ENCODE measurements at places on chromosomes 3 and 15. TPM values are rescaled to one million over a fixed set of nuclear protein-coding genes. Genes with fewer than 3 reads are reported as not detected.

Gene PHC3
- 26.4 TPM for total RNA-seq

- no peak for DNase-seq
Observed at GRCh38 chr15:77409259-77410156, 10.4 kb downstream of the PEAK1 start.

GRCh38 chr3:151086484-151087456 is 1.3 kb downstream of the MED12L start:
- no peak for DNase-seq

- no peak for DNase-seq
Observed at GRCh38 chr15:91737151-91737818, 116.2 kb upstream of the SLCO3A1 start.

DNA sequence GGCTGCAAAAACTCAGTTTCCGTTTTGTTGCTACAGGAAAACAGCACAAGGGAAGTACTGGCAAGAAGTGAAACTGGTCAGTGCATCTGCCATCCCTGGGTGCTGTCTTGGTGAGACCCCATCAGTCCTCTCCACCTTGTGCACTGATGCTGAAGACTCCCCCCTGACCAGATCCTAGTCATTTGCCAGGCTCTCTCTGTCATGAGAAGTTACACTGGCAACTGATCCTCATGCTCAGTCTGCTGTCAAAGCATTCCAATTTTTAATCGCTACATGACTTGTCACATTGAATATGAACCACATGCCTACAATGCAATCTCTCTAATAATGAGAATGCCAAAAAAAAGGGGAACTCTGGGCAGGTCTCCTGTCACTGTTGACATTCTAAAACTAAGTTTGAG is 296.5 kb downstream of the ZIC1 start:
- DNase-seq: no peak

DNA sequence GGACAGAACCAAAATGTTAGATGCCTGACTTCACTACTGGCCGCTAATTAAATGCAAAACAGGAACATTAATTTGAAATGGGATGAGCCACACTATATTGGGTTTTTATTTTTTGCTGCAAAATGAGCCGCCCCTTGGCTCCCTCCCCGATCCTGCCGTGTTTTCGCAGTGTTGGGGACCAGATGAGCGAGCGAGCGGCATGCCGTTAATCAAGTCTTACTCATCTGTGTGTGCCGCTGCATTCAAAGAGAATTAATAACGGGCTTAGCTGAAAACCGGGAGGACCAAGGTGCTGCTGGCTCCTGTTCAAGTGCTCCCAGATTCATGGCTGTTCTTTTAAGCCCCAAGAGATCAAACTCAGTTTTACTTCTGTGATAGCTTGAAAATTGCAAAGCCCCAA is 20.0 kb downstream of the TAFA4 start:
- DNase-seq: no peak

GRCh38 chr3:38131621-38132369 is 5.1 kb downstream of the ACAA1 start:
- peak; percentile 88 for DNase-seq

- DNase-seq: no peak
Observed at GRCh38 chr15:29226436-29227208, 43.0 kb downstream of the NSMCE3 start.

DNA sequence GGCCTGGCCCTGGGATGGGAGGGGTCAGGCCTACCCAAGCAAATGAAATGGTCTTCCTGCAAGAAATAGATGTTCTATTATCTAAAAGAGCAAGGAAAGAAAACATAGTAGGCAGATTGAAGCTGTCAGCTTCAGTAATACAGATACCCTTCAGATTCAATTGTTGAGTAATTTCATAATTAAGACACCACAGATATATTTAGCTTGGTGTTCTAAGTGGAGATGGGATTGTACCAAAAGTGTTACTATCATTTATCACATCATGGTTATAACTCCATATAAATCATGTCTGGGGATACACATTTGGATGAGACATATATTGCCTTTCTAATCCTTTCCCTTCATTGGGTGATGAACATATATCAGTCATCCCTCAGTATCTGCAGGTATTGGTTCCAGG is 41.9 kb upstream of the FAH start:
- DNase-seq: no peak

- DNase-seq: no peak
Observed at GRCh38 chr3:80550174-80550573, 782.4 kb upstream of the ROBO1 start.

- DNase-seq: no peak
Observed at GRCh38 chr3:171862993-171863521, 19.9 kb downstream of the TMEM212 start.

Gene LMAN1L
- total RNA-seq: not detected

Gene MYH15
- not detected for total RNA-seq

DNA sequence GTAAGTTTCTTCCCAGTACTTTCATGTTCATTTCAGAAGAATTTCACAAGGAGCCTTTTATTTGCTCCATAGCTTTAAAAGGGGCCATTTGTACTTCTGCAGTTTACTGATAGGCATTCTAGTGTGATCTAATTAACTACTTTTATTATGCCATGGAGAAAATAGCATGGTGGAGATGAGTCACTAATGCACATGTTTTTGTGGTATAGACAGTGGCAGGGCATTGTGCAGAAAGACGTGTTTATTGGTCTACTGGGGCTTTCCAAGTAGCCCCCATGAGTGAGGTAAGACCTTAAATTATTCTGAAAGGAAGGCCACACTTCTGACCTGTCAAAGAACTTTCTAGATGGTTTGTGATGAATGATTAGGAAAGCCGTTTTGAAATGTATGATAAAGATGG is 810.0 kb upstream of the NR2F2 start:
- no peak for DNase-seq

GRCh38 chr3:185337231-185337816 is 25.6 kb upstream of the MAP3K13 start:
- DNase-seq: no peak

GRCh38 chr3:170477395-170477794 is 58.7 kb downstream of the CLDN11 start:
- DNase-seq: no peak

GRCh38 chr3:180820400-180820799 is 92.1 kb upstream of the FXR1 start:
- DNase-seq: no peak

- DNase-seq: no peak
Observed at GRCh38 chr3:179921500-179921899, 115.2 kb downstream of the PEX5L start.

DNA sequence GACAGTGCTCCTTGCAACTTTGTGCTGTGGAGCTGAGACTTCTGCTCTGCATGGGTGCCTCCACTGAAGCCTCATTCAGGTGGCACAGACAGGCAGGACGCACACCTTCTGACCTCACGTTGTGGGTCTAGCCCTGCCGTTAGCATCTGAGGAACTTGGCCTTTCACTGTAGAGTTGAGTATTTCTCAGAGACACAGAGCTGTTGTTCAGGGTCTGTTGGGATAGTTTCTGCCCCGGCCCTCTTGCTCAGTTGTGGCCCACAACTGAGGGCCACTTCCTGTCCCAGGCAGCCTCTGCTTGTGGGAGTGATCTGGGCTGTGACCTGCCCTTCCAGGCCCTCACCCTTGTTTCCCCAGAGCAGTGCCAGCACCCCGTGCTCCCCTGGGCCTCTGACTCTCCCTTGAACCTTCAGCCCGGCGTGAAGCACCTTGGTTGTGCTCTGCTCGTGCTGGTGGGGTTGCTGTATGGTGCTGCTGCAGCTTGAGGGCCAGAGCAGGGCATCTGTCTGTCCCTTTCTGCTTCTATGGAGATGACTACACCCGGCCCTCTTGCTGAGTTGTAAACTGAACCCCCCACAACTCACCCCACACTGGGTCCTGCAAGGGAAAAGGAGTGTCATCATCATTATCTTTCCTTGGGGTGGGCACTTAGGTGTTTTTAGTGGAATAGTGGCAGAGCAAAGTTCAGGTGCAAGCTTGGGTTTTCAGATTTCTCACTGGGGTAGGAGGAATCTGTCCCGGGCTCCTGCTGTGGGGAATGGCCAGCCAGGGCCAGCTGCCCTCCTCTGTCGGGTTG is 11.7 kb downstream of the BAHD1 start:
- DNase-seq: no peak

DNA sequence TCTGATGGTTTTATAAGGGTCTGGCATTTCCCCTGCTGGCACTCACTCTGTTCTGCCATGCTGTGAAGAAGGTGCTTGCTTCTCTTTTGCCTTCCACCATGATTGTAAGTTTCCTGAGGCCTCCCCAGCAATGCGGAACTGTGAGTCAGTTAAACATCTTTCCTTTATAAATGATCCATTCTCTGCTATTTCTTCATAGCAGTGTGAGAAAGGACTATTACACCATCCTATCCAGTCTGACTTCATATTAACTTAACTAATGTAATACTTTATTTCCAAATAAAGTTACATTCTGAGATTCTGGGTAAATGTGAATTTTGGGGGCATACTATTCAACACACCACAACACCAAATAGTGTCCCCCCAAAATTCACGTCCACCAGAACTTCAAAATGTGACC is 22.2 kb upstream of the MAP3K13 start:
- no peak for DNase-seq

DNA sequence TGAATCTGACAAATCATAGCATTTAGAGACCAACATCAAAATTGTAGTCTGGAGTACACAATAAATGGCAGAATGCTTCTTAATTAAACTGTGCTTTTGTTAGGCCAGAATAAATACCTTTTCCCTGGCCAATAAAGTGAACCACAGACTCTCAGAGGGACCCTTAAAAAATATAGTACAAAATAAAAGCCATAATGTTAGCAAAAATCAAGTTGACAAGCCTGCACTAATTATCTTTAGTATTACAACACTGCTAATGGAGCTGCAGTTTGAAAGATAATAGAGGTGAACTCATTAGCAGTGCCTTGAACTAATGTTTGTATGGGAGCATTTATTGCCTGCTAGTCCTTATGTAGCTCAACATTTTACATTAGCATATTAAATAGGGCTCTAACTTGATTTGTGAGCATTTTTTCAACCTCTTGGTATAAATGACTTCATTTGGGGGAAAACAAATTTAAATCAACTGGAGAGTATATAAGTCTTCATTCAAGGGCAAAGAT is 801.3 kb downstream of the EPHA3 start:
- DNase-seq: no peak

Gene MRAS
- total RNA-seq: 16.2 TPM

DNA sequence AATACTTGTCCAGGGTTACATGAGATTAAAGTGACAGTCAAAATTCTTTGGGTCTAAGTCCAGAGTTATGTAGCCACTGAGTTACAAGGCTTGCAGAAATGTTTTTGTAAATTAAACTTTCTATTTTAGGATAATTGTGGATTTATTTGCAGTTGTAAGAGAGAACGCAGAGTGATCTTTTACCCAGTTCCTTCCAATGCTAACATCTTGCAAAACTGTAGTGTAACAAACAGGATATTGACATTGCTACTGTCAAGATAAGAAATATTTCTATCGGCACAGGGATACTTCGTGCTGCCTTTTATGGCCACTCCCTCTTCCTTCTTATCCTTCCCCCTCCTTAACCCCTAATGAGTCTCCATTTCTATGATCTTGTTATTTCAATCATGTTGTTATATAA is 1022.9 kb downstream of the MCTP2 start:
- DNase-seq: no peak

Gene RASL12
- 10.3 TPM for total RNA-seq

DNA sequence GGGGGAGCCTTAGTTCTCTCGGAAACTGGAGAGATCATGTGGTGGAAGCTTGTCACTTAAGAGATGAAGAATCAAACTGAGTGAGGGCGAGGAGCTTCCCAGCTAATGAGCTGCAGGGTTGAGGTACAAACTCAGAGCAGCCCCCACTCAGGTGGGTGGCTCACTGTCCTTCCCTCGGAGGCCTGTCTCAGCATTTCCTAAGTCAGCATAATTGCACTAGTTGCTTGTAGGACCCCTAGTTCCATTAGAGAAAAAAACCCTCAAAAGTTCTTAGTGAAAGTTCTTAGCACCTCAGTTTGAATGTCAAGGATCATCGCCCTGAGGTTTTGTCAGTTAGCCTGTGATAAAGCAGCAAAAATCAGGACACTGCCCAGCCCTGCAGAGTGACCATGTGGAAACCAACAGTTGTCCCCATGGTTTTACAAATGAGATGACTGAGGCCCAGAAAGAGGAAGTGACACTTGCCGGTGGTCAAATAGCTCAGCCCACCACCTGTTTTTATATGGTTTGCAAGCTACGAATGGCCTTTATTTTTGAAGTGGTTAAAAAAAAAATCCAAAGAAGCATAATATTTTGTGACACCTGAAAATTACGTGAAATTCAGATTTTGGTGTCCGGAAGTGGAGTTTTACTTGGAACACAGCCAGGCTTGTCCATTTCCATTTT is 11.9 kb downstream of the SMAD6 start:
- DNase-seq: no peak
